Left kidney (tissue), 8 donors: ENCODE measurements at places on chromosomes 4 and X.

DNA sequence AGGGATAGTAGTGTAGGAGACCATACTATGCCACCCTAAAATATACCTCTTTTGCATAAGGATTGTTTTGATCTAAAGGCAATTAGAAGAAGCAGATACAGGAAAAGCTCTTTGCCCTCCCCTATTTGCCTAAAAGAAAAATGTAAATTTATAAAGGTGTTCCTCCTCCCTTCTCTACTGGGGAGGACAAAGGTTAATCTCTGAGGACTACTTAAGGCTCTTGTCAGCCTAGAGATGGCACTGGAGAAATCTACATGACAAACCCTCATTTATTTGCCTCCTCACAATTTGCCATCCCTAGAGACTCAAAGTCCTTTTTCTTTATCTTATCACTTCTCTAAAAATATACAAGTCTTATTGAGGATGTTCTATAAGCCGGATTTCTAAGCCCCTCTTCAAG, 1021.8 kb downstream of the STPG2 start:
- DNase-seq, result no peak

DNA sequence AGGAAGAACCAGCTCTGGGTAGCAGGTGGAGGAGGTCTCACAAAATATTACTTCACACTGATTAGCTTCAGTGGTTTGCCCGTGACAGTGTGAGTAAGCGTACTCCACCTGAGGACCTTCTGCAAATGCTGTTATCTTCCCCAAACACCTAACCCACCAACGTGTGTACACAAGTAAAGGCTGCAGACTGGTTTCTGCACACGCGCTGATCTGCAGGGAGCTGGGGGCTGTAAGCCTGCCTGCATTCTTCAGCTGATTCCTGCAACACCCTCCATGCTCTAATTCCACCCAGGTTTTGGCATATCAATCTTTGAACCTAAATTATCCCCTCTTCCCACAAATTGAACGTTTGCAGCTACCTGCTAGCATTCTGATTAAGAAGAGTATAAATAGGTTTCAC, 820.2 kb downstream of the TRIML1 start:
- DNase-seq, result no peak

DNA sequence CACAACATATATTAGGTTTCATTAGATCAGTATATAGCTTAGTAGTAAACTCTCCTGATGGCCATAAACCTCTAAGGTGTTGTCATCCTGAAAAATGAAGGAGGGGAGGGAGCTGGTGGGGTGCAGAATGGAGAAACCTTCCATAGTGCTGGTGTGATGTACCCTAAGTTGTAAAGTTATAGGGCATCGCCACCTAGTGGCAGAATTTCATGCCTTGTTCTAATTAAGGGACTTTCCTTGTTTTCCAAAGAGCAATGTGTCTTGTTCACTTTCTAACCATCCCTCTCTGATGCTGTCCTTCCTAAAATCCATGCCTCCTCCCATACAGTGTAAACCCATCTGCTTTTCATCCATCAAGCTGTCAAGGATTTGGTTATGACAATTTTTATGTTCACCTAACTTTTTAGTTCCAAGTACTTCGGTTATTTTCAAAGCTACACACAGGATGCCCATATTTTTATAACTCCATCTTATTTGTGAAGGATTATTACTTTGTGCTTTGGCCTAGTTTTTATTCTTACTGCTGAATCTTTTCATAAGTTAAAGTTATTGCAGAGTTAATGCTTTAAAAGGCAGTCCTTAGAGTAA, 4.5 kb downstream of the NBDY start:
- DNase-seq, result no peak

GRCh38 chr4:110638089-110638746, 15.3 kb upstream of the PITX2 start:
- DNase-seq, result no peak

- DNase-seq, result no peak
Observed at GRCh38 chr4:61934198-61934597, 734.1 kb downstream of the ADGRL3 start.

DNA sequence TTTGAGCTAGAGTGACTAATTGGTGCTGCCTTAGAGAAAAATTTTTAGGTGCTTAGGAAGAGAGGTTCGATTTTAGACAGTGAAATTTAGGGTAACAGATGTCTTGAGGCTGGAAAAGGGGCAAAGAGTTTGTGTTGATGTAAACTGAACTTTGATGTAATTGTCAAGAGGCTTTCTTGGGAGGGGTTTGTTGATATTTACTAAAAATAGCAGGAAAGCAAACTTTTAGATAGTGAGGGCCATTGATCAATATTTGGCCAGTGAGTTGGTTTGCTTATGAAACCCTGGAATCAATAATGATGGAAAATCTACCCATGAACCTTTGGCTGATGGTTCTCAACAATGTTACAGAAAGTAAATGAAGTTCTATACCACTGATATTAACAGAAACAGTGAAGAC, 537.5 kb downstream of the KCNIP4 start:
- DNase-seq, result no peak

DNA sequence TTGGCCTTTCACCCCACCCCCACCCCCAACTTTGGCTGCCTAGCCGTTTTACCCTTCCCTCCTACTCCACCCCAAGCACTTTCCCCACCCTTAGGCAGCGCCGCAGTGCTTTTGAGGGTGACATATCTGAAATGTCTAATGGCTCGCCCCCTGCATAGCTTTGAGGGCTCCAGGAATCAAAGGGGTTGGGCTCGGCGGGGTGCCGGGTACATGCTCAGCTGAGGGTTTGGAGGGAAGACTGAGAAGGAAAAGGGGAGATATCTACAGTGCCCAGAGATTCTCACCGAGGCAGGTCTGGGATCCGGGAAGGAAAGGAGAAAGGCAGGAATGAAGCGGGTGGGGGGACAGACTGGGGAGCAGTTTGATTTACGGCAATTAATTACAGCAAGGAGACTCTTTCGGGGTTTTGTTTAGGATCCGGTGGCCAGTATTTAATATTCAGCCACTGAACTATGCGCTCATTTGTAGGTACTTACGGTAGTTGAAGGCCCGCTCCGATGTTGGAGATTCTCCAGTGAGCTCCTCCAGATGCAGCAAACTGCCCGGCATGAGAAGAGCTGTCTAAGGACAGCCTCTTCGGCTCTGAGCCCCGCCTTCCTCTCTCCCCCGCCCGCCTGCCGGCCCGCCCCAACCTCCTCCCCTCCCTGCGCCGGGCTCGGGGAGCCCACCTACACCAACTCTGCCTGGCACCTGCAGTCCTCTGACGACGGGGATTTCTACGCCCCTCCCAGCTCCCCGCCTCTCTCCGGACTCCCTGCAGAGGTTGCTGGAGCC, at the start of gene IGSF1:
Gene IGSF1 (minus strand): TSS at position 569 of the 774 bp plus-strand sequence. CDS start 2,632 bp downstream, outside the sequence.
- peak; percentile 57 for DNase-seq

- no peak for DNase-seq
Observed at GRCh38 chr4:81492606-81493230, 21.0 kb upstream of the RASGEF1B start.

GRCh38 chrX:9471571-9471985, 6.7 kb downstream of the TBL1X start:
- DNase-seq, result no peak

GRCh38 chrX:9153300-9153699, 119.4 kb upstream of the FAM9B start:
- no peak for DNase-seq

- no peak for DNase-seq
Observed at GRCh38 chr4:22196551-22196950, 248.0 kb upstream of the KCNIP4 start.

DNA sequence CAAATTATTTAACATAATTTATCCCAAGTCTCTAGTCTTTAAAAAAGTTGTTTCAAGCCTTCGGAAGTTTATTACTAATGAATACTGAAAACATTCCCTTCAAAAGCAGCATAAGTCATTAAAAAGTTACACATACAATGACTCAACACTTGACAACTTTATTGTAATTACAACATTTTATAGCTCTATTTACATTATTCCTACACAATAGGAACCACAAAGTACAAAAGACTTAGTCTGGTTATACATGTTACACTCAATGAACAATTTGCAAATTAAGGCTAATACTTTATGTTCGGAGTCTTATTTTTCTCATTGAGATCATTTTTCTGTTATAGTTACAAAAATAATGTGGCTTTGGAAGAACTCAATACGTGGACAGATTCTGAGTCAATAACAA, 114.4 kb upstream of the POF1B start:
- no peak for DNase-seq

DNA sequence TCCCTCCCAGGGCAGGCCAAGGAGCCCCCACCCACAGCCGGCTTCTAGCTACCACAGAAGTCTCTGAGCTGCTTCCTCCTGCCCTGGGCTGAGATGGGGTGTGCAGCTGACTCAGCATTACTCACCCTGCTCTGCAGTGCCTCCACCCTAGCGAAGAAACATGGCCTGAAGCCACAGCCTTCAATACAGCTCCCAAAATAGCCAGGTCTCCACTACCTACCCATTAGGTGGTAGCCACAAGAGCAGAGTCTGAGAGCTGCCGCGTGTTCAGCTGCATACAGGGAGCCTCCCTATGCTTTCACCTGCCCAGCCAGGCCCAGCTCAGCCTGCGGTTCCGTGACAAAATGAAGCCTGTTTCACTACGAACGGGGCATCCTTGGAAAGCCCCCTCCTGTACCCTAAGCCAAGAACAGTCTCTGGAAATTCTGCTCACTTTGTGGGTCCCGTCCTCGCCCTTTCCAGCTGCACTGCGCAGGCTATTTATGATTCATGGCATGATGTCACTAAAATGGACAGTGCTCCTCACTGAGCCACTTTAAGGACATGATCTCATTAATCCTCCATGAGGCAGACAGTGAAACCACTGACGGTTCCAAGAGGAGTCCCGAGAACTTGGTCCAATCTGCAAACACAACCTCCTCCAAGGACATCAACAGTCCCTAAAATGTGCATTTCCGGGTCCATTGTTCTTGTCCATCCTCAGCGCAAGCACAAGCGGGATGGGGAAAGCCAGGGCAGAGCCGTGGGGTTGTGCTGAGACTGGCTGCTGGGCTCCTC, 20.2 kb downstream of the WDR1 start:
- DNase-seq, result no peak

DNA sequence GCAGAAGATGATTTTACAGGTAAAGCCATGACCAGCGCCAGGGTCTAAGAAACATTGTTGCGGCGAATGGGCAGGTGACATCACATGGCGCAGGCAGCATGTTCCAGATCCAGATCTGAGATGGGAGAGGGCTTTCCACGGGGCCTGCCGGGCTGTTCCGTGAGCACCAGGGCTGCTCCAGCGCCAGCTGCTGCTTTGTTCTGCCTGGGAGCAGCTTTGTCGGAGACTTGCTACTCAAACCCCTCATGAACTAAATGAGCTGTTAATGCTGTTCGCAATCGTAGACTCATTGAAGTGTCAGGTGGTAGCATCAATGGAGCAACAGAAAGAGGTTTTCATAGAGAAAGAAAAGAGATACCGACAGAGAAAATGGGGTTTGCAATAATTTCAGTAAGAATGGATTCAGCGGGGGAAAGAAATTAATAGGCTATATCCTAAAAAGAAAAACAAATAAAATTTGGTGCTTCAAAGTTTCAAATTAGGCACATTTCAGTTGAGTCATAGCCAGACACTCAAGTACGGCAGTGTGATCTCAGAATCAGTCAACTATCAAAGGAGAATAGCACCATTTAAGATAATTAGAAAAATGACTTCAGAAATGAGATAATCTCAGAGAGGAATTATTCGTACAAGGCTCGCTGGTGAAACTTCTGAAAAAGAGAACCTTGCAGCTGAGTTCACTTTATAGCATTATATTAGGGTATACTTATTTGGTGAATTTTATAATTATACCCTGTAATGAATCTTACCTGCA, 23.9 kb downstream of the SORBS2 start:
- no peak for DNase-seq

DNA sequence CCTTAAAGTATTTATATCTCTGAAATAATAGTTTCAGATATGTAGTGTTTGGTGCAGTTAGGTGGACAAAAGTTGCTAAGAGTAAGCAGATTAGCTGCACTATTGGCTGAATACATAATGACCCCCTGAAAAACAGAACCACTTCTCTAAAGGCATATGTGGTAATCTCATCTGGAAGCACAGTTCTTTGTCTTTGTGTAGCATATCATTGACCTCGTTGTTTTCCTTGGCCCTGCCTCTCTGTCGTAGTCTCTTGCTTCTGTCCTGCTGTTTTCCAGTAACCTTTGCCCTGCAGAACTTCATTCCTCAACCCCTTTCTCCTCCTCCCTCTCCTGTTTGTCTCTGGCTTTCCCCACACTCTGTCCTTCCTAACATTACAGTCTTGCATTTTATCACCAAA, 41.4 kb downstream of the JADE3 start:
- no peak for DNase-seq

- peak; percentile 36 for DNase-seq
Observed at GRCh38 chr4:182144626-182145333, 98.4 kb upstream of the TENM3 start.

DNA sequence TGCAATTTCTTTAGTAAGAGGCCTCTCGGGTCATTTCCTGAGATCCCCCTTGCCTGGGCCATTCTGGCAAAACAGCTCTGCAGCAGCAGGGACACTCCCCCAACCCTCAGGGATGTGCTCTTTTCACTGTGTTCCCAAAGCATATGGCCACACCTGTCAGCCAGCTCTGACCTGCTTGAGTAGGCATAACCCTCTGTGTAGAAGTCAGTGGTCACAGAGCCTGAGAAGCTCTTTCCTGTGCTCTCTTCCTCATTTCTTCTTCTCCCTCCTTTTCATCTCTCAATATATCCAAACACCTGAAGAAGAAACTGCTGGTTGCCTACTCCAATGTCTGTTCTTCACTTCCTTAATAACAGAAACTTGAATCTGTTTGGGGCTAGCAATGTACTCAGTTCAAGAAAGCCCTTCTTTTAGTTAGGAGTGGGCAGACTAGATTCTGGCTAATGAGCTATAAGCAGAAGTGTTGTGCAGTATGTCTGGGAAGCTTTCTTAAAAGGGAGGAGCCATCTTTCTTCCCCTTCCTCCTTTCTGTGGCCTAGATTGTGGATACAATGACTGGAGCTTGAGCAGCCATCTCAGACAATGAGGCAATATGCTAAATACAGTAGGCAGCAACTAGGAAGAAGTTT, 73.3 kb downstream of the PRPS1 start:
- DNase-seq, result no peak

- no peak for DNase-seq
Observed at GRCh38 chr4:16438986-16439385, 212.7 kb upstream of the TAPT1 start.
